Muscle of leg (tissue), 16 donors: ENCODE measurements at places on chromosomes 7 and 10. TPM values are rescaled to one million over a fixed set of nuclear protein-coding genes. Genes with fewer than 3 reads are reported as not detected.
A peak's percentile ranks its signal among the peaks of the same experiment; 100 is the strongest.

DNA sequence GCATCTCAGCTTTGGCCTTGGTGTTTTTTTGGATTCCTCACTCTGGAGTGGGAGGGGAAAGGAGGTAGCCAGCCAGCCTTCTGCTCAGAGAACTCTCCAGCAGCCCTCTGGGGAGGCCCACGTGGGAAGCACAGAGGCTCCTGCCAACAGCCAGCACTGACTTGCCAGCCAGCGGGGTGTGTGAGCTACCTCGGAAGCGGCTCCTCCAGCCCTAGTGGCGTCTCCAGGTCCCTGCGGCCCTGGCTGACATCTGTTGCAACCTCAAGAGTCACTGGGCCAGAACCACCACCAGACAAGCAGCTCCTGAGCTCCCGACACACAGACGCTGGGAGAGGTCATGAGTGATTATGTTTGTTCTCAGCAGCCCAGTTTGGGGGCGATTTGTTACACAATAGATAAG lies 180.2 kb upstream of the FZD8 start:
- H3K27me3 ChIP-seq, result no peaks in the 10 kb centered on the region
- no peaks in the 10 kb centered on the region for H3K36me3 ChIP-seq
- H3K4me1 ChIP-seq, result peaks cover 12% of the 10 kb centered on the region
- no peak overlapping the region for H3K4me3 ChIP-seq
- H3K27ac ChIP-seq, result no peak overlapping the region
- peak; percentile 67 for DNase-seq

- peak; percentile 76 for DNase-seq
- H3K27me3 ChIP-seq, result no peaks in the 10 kb centered on the region
- peaks cover 40% of the 10 kb centered on the region for H3K4me1 ChIP-seq
- no peak overlapping the region for H3K4me3 ChIP-seq
- H3K36me3 ChIP-seq, result peaks cover 38% of the 10 kb centered on the region
Measured at GRCh38 chr7:43647673-43648472, 65.0 kb downstream of the STK17A start.

DNA sequence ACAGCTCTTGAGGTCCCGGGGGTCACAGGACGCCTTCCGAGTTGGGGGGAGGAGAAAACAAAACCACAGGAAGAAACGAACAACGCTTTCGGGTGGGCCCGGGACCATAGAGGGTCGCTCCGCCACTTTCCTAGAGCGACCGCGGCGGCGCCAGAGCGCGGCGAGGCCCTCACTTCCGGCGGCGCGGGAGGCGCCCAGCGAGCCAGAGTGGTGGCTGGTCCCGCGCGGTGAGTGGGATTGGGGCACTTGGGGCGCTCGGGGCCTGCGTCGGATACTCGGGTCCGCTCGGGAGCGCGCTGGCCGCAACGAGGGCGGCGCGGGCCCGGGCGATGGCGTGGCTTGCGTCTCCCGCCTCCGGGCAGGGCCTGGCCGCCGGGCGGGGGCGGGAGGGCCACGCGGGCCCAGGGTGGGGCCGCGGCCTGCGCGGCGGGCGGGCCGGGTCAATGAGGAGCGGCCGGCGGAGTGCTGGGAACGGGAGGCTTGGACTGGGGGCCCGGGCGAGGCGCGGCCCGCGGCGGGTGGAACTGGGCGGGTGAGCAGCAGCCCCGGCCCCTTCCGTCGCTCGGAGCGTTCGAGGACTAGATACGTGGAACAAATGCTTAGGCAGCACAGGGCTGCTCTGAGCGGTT lies at the start of gene ZNF22:
Gene ZNF22 (plus strand): TSS at position 172 of the 629 bp plus-strand sequence. CDS start 2,446 bp downstream, outside the sequence.
- peaks cover 24% of the 10 kb centered on the region for H3K4me1 ChIP-seq
- H3K36me3 ChIP-seq, result peaks cover 15% of the 10 kb centered on the region
- peak; percentile 91 for DNase-seq
- H3K27me3 ChIP-seq, result no peaks in the 10 kb centered on the region
- H3K4me3 ChIP-seq, result peak within 1 kb of the TSS; percentile 63
- peak within 1 kb of the TSS; percentile 95 for H3K27ac ChIP-seq

DNA sequence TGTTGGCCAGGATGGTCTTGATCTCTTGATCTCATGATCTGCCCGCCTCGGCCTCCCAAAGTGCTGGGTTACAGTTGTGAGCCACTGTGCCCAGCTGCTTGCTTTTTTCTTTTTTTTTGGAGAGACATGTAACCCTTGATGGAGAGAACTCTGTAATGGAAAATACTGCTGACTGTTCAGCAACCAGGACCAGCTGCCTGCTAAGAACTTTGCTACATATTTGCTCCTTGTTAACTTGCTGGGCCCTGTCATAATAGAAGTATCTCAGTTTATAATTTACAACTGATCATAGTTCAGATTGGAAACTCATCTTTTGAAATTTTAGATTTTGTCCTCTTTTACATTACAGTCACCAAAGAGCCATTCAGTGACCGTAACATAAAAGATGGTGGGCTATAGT lies 34.9 kb downstream of the TASOR2 start:
- H3K36me3 ChIP-seq, result no peaks in the 10 kb centered on the region
- peak; percentile 30 for DNase-seq
- H3K27me3 ChIP-seq, result no peaks in the 10 kb centered on the region
- no peak overlapping the region for H3K4me3 ChIP-seq

DNA sequence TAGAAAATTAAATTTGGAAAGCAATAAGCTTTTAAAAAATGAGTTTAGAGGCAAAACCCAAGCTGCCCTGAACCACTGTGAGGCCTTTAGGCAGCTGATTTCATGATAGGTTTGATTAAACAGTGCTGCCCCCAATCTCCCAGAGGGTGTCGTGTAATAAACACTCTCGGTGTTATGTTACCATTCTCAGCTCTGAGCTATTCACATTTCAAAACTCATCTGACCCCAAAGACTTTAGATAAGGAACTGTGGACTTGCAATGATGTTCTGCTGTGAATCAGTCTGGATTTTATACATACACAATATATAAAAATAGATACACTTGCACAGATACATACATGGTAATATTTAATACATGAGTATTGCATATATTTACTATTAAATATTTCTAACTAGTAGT lies 120.4 kb downstream of the MALRD1 start:
- no peak for DNase-seq
- H3K27ac ChIP-seq, result no peak overlapping the region
- H3K4me1 ChIP-seq, result no peaks in the 10 kb centered on the region
- no peaks in the 10 kb centered on the region for H3K36me3 ChIP-seq
- H3K4me3 ChIP-seq, result no peak overlapping the region

Gene WDFY4
- 1.2 TPM for total RNA-seq

Gene LRRC4
- 2.0 TPM for total RNA-seq

Gene FGF8
- 0.53 TPM for total RNA-seq
